ENCODE measurements at places on chromosomes 3 and 15.

- DNase-seq = no peak
These were observed 56.9 kb downstream of the CD200R1L start for GRCh38 chr3:112789787-112790186.

GRCh38 chr3:11146773-11147660, 7.3 kb upstream of the HRH1 start:
- no peak for DNase-seq

- no peak for DNase-seq
These were observed 31.8 kb upstream of the KLHL6 start for GRCh38 chr3:183587336-183587735.

DNA sequence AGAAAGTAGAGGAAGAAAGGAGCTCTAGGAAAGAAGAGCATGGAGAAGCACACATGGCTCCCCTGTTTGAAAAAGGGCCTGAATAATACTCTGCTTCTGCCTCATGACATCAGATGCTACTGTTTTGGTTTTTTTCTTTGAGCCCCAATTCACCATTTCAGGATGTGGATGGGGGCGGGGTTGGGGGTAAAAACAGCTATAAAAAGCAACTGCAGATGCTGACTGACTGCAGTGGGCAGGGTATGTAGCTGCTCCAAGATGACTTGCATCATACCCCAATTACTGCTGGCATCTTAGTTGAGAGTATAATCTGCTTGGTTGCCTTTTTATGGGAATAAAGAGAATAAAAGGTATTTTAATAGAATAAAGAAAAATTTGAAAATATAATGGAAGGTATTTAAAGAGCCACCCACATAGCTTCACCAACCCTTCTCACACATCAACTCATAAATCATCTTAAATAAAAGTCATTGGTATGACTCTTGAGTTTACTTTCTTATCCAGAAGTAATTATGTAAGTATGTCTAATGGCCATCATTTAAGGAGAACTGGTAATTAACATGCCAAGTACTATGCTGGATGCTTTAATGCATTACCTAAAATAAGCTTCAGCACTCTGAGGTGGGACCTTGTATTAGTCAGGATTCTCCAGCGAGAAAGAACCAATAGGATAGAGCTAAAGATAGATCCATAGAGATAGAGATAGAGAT, 36.4 kb upstream of the TMEM45A start:
- DNase-seq = no peak

GRCh38 chr15:77644543-77645247, 12.0 kb upstream of the LINGO1 start:
- DNase-seq = no peak

GRCh38 chr3:40620151-40620550, 95.4 kb downstream of the ZNF621 start:
- no peak for DNase-seq

DNA sequence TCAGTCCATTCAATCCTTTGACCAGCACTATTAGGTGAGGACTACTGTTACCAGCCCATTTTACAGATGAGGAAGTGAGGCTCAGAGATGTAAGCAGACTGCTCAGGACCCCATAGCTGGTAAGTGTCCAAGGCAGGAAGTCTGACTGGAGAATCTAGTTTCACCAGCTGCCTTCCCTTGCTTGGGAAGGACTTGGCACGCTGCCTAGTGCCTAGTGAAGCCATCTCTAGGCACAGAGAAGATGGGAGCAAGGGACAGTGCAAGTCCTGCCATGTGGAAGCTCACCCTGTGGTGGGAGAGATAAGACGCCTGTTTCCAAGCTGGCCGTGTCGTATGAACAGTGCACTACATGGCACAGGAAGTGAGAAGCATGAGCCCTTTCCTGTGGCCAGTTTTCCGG, 111.8 kb upstream of the TMC3 start:
- DNase-seq = no peak

DNA sequence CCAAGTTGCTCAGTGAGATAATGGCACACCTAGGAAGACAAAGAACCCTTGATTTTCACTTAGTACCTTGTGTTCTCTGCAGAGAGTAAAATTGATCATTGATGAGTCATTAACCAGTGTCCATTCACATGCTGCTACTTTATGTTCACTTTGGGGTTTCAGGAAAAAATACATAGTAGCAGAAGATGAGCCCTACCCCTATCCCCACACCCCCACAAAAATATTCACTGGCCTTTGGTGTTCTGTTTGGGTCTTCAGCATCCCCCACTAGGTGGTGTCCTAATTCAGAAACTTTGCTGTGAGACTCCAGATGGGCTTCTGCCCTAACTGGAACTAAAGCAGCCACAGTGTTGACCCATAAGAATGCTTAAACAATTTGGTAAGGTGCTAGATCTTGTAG, 178.8 kb downstream of the KLHL25 start:
- DNase-seq = no peak

DNA sequence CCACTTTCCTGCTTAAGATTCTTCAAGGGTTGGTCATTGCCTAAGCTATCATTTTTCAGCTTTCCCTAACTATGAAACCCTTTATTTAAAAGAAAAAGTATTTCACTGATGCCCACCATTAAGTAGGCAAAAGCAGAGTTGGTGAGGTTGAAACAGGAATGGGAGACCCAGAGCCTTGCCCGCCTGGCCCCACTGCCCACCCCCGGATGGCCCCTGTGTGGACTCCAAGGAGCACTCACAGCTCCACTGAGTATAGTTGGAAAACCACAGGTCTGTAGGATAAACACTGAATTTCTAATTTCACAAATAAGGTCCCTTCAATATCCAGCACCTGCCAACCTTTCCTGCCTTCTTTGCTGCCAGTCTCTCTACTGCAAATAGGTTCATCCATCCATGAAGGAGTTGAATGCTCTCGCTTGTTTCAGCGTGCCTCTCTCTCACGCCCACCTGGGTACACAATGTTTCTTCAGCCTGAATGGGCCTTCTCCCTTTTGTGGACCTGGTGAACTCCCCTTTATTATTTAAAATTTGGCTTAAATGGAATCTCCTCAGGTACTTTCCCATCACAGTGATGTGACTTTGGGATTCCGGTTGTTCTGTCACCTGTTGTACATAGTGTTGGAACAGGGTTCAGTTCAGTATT, 8.7 kb upstream of the ACAP2 start:
- no peak for DNase-seq

DNA sequence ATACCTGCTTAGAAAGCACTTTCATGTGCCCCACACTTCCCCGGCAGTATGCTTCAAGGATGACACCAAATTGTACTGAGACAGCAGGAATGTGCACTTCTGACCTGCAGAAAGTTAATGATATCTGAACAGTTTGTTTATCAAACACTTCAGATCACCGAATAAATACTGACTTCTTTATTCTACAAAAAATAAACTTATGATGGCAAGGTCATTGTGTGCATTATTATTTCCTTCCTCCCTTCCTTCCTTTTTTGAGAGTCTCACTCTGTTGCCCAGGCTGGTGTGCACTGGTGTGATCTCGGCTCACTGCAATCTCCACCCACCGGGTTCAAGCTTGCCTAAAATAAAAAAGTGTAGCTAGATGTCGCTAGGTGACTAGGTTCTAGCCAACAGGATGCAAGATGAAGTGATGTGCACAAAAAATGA, 80.3 kb downstream of the FAIM start:
- DNase-seq = no peak

GRCh38 chr15:78216276-78217104, 17.9 kb downstream of the ACSBG1 start:
- no peak for DNase-seq

GRCh38 chr15:68676011-68676605, 97.3 kb downstream of the CORO2B start:
- no peak for DNase-seq

DNA sequence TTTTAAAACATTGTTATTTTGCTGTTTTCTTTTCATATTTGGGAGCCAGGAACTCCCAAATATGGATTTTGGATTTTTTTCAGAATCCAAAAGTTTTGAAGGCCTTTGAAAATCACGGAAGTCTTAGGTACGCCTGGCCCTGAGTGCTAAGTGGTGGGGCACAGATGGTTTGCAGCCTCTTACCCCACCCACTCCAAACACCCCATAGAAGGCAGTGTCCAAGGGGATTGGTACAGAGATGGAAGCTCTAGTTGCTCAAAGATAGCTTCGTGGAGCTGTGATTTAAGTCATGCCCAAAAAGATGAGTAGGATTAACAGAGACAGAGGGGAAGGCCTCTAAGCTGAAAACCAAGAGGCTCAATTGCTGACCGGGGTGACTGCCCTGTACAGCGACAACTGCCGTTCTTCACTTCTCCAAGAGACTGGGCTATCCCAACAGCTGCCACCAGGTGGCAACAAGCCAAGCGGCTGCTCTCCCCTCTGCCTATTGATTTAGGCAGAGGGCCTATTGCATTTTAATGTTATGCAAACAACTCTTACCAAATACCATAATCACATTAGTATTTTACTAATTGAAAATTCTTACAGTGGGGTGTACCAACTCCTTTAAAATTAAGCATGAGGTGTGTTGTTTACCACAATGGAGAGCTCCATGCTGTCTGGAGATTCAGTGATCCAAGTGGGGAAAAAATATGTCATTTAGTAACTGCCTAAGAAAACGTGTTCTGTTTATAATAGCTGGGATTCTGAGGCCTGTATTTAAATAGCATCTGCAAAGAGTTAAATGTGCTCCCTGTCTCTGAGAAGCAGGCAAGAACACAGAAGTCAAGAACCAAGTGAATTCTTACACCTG, 64.0 kb upstream of the C15orf61 start:
- peak; percentile 48 for DNase-seq

All from D721Med (cell line).